ENCODE measurements at places on chromosomes 1 and 21.

DNA sequence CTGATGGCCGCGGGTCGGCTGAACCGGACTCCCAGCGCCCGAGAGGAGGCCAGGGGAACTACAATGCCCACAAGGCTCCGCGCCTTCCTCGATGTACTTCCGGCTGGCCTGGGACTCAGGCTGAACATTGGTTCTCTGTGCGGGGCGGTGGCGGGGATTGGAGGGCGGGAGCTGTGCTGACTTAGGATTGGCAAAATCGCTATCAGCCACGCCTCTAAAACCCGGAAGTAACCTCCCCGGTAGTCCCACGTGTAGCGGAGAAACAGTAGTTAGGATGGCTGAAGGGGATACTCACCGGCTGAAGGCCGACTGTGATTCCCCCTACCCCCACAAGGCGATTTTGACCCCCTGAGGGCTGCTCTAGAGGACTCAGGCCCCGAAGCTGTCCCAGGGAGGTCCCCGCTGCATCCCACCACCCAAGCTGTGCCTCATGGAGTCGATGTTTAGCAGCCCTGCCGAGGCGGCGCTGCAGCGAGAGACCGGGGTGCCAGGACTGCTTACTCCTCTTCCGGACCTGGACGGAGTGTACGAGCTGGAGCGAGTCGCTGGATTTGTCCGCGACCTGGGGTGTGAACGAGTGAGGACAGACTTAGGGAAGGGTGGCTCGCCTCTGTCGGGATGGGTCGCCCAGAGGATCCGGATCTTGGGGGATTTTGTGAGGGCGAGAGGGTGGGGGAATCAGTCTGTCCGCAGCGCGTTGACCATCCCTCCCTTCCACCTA, at the start of gene DPH2:
Gene DPH2, plus strand, starts transcription at position 265 of the 721 bp plus-strand sequence. Its CDS starts 166 bp downstream, at position 431.
- peak; percentile 94 for DNase-seq

- no peak for DNase-seq
Observed at GRCh38 chr1:62367005-62367557, 47.8 kb upstream of the KANK4 start.

DNA sequence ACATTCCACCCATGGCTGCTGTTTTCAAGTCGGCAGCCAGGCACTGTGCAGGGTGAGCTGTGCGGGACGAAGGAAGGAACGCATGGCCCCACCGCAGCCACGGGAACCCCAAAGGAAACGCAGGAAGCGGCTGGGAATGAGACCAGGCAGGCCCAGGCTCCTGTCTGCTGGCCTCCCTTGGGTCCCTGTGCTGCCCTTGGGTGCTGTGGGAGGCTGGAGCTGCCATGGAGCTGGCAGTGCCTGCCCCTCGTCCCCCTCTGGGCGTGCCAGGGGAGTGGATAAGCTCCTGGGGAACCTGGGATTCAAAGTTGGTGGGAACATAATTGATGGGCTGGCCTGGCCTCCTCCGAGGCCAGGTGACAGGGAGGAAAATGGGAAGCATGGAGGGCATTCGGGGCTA, 5.3 kb upstream of the KRTAP10-4 start:
- no peak for DNase-seq

DNA sequence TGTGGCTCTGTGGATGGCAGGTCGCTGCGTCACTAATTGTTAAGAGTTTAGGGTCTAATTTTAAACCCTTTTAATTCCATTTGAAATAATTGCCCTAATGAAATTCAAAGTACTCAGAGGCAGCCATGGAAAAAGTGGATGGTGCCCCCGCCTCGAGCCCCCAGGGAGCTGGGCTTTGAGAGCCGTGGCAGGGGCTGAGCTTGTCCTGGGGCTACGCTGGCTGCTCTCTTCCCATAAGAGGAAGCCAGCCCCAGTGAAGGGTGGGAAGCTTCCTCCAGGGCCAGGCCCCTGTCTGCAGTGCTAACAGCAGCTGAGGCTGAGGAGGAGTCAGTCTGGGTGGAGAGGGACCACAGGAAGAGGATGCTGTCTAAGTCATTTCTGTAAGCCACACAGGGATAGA, 315.0 kb upstream of the POU3F1 start:
- no peak for DNase-seq

- no peak for DNase-seq
Observed at GRCh38 chr1:193417945-193418744, 231.7 kb upstream of the B3GALT2 start.

DNA sequence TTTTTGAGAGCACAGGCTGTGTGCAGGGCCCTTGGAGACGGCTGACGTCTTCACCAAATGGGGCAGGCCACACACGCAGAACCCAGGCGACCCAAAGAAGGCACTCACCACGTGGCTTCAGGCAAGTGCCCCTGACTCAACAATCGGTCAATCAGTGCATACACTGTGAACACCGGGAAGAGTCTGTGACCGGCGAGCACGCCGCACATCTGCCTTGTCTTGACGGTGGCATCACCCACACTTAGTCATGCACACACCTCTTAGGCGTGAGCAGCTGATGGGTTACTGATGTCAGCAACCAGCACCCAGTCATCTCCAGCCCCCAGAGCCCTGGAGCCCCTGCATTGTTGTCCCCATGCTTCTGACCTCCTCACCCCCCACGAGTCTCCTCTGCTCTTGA, 4.9 kb upstream of the LRRC3 start:
- DNase-seq, result no peak

GRCh38 chr1:20665726-20666125, 4.6 kb upstream of the DDOST start:
- DNase-seq, result no peak

- no peak for DNase-seq
Observed at GRCh38 chr1:170929835-170930554, 5.3 kb upstream of the MROH9 start.

DNA sequence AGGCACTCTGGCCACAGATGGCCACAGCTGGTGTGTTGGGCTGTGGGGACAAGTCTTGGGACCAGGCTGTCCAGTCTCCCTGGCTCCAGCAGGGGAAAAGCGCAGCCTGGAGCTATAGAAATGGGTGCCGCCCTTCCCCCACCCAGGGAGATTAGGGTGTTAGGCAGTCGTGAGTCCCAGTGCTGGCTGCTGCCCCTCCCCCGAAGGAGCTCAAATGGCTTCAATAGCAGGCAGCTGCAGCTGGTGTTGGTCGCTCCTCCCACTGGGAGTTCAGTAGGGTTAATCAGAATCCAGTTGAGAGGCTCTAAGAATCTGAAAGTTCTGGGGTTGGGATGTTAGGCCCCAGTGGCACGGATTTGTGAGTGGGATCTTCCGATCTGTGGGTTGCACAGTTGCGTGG, 595.6 kb upstream of the PKN2 start:
- no peak for DNase-seq

DNA sequence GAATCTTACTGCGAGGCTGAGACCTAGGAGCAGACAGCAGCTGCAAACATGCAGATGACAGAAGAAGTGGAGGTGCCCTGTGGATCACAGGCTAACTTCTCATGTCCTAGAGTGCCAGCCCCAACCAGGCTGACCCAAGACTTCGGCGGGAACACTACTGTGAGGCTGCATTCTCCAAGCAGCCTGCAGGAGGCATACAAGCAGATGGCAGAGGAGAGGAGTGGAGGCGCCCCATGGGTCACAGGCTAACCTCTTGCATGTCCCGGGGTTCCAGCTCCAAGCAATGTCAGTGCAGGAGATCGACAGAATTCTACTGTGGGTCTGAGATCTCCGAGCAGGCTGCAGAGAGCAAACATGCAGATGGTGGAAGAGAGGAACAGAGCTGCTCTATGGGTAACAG, 98.1 kb upstream of the ZNF678 start:
- DNase-seq, result no peak

- DNase-seq, result no peak
Observed at GRCh38 chr1:48831120-48831978, 54.7 kb upstream of the BEND5 start.

DNA sequence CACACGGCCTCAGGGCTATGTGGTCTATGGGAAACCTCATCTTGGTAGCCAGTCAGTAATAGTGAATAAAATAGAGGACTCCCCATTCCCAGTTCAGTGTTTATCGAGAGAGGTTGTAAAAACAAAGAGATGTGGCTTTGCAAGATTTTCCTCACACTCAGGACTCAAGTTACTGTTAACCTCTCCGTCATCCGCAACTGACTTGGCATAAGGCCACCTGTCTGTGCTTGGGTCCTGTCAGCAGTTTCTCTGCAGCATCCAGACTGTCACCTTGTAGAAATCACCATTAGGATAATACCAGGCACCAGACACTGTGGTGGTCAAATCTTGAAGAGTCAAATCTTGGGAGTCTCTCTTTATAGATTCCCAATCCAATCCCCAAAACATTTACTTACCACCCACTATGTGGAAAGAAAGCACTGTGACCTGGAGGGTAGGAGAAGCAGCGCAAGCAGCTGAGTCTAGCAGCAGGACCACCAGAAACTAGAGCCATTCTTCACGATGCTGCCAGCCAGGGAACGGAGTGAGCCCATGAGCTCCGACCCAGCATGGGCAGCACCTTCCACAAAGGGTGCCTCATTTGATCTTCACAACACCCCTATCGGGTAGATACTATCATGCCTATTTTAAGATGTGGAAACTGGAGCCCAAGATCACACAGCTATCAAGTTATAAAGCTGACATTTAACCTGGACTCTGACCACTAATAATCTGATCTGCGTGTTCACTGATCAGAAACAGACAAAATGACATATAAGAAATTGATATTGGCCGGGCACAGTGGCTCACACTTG, 5.6 kb upstream of the GPR25 start:
- no peak for DNase-seq

DNA sequence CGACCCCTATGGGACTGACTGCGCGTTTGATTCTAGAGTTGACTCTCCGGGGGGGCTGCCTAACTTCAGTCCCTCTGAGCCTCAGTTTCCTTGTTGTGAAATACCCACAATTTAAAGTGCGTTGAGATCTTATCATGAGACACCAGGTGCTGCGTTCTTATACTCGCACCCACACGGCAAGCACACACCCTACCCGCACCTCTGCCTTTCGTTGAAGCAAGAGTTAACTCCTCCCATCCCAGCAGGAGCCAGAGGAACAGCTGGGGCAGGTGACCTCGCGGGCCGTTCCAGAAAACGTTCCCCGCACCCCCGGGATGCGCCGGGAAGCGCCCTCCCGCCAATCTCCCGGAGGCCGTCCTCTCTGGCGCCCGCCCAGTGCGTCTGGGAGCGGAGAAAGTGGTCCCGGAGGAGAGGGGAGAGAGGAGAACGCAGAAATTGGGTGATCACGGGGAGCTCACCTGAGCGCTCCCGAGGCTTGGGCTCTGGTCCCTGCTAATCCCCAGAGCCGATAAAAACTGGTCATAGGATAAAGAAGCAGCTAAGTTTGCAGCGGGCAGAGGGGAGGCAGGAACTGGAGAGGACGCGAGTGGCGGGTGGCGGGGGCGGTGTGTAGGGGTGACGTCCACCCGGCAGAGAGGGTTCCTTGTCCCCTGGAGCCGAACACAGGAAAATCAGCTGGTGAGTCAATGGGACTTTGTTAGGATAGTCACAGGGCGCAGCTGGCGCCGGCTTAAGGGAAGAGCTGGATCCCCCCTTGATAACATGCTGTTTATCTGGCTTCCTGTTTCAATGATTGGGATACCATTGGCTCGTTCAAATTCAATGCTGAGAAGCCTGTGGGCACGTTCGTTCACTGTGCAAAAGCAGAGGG, 869 bp downstream of the NAV1 start:
- DNase-seq, result no peak

DNA sequence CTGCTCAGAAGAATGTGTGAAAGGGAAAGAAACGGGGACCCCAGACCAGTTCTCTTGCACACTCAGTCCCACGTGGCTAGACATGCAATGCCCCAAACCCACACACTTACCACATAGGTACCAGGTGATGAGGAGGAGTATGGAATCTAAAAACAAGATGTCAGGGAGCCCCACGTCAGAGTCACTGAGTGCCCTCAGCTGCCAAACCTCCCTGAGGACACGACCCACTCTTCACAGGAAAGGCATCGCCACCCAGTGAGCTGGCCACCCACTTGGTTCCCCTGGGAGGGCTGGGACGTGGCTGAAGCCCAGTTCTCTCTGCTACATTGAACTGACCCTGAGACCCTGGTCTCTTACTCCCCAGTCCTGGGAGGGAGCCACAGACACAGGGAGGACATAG, 41.4 kb downstream of the MRPL37 start:
- no peak for DNase-seq

GRCh38 chr1:168050307-168050706, 86.4 kb downstream of the GPR161 start:
- no peak for DNase-seq

DNA sequence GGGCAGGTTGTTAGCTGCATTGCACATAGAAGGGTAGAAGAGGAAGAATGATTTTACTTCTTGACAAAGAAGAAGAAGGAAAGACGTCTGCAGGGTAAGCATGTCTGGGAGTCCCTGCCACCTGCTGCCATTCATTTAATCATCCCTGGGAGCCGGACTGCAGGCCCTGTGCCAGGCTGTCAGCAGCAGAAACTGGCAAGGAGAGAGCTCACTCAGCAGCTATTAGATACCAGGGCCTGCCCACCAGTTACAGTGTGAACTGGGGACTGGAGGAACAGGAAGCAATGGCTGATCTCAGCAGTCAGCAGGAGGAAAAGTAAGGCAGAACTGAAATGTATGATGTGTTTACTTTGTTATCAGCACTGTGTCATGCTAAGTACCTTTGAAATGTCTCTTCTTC, 75.7 kb upstream of the C1orf87 start:
- no peak for DNase-seq

DNA sequence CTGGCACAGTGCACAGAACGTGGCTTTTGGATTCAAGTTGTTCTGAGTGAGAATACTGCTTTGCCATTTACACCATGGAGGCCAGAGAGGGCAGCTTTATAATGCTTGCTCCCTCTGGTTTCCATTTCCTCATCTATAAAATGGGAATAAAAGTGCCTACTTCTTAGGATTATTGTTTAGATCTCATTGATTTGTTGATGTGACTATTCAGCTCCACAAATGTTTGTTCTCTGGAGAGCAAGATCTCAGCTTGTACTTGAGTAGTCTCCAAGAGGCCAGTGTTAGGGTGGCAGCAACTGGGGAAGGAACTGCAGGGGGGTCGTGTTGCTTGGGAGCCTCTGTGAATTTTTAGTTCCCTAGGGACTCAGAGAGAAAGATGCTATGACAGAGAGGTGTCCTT, 55.2 kb downstream of the YARS1 start:
- no peak for DNase-seq

GRCh38 chr21:46322351-46323226, 1.1 kb downstream of the C21orf58 start:
- DNase-seq, result no peak

DNA sequence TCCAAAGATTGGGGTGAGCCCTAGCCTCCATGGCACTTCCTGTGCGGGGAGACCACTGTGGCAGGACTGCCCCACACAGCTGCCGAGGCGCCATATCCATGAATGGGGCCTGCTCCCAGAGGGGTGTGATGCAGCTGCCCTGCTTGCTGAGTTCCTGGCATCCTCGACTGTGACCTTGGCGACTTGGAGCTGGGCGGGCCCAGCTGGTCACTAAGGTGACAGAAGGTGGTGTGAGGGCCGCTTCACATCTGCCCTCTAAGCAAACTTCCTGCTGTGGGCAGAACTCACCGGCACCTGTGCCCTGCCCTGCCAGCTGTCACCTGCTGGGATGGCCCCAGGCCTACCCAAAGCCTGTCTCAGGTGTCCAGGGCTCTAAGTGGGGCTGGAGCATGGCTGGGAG, 9.0 kb downstream of the TMEM61 start:
- DNase-seq, result no peak
